ENCODE measurements at places on chromosomes 12 and 14.

- no peak for DNase-seq
These were observed 220.7 kb upstream of the EGLN3 start for GRCh38 chr14:34171431-34172172.

- DNase-seq = peak; percentile 81
These were observed 26.4 kb upstream of the ZFP36L1 start for GRCh38 chr14:68819260-68819691.

- DNase-seq = no peak
These were observed 1.5 kb upstream of the KCNH3 start for GRCh38 chr12:49537231-49537751.

DNA sequence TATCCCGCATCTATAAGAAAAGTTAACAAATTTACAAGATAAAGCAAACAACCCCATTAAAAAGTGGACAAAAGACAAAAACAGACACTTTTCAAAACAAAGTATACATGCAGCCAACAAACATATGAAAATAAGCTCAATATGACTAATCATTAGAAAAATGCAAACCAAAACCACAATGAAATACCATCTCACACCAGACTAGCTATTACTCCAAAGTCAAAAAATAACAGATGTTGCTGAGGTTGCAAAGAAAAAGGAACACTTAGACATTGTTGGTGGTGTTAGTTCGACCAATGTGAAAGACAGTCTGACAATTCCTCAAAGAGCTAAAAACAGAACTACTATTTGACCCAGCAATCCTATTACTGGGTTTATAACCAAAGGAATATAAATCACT lies 968.6 kb upstream of the USP15 start:
- DNase-seq = no peak

GRCh38 chr12:69397978-69398377 lies 38.4 kb downstream of the YEATS4 start:
- DNase-seq = peak; percentile 67

DNA sequence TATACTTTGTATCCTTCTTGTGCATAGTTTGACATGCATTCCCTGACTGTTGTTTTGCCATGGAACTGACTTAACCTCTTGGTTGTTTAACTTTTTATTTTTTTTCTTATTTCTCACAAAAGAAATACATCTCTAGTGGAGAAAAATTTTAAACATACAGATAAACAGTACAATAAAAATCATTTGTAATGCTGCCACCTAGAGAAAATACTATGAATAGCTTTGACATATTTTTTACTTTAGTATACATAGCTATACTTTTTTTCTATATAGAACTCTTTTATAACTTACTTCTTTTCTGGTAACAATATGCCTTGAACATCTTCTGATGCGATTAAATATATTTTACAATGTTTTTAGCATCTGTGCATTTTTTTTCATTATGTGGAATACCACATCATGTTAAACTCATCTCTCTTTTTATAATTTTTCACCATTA lies 184.5 kb downstream of the AKAP6 start:
- DNase-seq = peak; percentile 47

GRCh38 chr12:64093689-64094088 lies 128.4 kb downstream of the KICS2 start:
- DNase-seq = no peak

DNA sequence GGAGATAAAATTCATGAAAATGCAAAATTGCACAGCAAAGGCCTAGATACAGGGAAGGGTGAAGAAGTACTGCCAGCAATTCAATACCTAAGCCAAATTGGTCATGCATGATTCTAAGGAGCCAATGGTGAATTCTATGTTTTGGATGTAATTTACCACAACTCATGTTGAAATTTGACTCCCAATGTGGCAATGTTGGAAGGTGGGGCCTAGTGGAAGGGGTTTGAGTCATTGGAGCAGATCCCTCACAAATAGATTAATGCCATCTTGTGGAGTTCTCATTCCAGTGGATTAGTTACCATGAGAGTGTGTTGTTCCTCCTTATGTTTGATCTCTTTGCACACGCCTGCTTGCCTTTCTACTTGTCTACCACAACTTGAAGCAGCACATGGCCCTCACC lies 194.0 kb upstream of the ALG10 start:
- DNase-seq = no peak

DNA sequence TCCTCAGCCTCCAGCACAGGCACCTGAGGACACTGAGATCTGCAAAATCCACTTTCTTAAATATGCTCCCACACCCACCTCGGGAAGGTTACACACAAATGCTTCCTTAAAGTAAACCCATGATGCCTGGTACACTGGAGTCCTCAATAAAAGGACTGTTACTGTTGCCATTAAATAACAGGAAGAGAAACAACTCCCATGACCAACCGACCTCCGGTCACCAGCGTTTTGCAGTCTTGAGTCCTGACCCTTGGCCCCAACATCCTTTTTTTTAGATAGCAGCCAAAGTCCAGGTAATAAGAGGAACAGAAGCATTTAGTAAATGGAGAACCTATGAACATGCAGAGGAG lies 42.4 kb downstream of the ITPK1 start:
- no peak for DNase-seq

- peak; percentile 88 for DNase-seq
These were observed 1.4 kb upstream of the PTPRQ start for GRCh38 chr12:80442426-80443222.

DNA sequence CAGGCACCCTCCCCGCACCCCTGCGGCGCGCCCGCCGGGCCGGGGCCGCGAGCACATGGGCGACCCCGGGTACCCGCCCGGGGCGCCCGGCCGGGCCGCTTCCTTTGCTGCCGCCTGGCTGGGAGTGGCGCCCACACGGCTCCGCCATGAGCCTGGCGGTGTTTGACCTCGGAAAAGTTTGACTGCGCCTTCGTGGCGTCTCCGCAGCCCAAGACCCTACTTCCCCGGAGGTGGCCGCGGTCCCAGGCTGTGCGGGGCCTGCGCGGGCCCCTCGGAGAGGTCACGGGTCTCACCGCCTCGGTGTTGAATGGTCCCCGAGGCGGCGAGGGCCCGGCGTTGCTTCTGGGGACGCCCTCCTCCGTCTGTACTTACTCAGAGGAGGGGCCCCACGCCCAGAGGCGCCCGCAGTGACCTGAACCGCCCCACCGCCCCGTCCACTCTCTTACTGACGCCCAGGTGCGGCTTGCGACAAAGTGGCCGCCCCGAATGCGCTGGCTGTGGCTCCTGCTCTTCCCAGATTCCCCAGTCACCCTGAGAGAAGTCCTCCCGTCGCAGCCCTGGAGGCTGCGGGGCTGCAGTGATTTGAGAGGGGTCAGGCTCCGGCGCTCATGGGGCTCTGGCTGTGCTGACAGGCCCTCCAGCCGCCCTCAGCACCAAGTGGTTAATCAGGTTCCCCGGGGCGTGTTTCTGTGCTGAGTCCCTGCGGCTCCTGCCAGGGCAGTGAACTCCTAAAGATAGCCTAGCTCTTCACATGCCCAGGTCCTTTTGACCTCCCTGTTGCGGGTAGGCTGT lies 5.8 kb downstream of the KMT5A start:
- peak; percentile 39 for DNase-seq

- DNase-seq = peak; percentile 72
These were observed 59.1 kb upstream of the OTOGL start for GRCh38 chr12:80040075-80040738.

DNA sequence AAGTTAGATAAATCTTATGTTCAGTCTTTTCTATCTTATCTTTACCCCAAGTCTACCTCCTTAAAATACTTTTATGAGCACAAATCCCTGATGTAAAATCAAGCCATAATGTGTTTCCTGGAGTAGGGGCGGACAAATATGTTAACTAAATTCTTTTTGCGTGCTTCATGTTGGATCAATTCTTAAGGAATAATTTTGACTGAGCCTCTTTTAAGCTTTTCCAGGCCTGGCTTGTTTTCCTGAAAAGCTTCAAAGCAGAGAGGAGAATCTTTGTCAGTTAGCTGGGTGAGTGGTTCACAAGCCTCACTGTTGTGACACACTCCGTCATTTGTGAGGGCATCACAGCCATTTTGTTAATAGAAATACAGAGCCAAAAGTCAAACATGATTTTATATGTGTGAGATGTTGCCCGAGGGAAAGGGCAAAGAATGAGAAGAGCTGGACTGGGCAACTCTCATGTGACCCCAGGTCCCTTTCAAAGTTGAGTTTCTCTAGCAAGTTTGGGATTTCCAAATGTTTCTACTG lies 468.9 kb downstream of the RGS6 start:
- DNase-seq = no peak

DNA sequence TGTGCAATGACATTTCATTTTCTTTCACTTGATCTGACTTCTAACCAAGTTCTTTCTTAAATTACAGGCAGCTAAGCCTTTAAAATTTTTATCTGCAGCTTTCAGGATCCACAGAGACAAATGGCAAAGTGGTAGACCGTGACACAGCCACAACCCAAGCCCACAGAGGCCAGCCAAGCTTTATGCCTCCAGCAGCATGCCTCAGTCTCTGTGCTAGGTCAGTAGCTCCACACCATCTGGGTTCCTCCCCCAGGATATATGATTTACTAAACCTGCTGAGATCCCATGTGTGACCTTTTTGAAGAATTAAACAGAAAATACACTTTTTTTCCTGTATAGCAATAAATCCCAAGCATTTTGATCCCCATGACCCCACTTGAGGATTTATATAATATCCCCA lies 290.4 kb upstream of the CAND1 start:
- no peak for DNase-seq

GRCh38 chr14:70203686-70204085 lies 14.9 kb upstream of the SLC8A3 start:
- DNase-seq = no peak

DNA sequence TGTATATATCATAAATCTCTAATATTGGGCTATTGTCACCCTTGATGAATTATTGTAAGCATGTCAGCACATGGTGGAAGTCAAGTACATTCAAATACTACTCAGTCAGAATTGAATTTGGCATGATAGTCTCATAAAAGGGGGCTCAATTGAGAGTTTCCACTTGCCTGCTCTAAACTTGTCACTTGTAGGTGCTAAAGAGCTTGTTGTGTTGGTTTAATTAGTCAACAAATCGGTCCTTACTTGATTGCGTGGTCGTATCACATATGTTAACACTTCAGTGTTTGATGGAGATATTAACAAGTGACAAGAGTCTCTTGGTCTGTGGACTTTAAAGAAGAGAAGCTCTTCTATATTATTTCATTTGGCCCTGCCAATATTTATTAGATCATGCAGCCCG lies 81.1 kb downstream of the NKX2-1 start:
- no peak for DNase-seq
